ENCODE measurements at places on chromosomes 11 and 22.
A peak's percentile ranks its signal among the peaks of the same experiment; 100 is the strongest.

- no peak for DNase-seq
Measured at GRCh38 chr11:64778223-64778472, 194 bp downstream of the SF1 start.

DNA sequence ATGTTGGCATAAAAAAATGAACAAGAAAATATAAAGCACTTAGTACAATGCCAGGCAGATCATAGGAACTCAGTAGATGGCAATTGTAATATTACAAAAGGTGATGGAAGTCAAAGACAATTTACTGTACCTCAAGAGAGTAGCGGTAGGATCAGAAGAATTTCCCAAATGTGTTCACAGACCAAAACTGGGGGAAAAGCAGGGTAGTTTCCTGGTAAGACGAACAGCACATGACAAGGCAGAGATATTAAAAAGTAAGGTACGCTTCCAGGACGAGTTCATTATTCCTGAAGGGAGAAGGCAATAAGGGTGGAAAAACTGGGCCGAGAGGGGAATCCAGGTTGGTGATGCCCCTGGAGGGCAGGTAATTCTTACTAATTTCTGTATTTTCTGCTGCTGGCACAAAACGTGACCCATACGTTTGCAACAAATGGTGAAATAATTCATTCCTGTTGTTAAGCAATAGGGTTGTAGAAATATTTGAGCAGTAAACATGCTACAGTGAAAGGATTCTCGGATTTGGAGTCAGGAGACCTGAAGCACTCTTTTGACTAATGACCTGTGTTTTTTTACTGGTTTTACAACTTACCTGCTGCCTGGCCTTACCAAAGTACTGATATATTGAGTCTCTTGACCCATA is 786 bp upstream of the ANKRD42 start:
- no peak for DNase-seq

- no peak for DNase-seq
Measured at GRCh38 chr11:86201371-86201884, 43.1 kb upstream of the EED start.

GRCh38 chr11:75563978-75564552 is 2.0 kb downstream of the SERPINH1 start:
- no peak for DNase-seq

- DNase-seq: no peak
Measured at GRCh38 chr11:121099885-121100284, 1.2 kb upstream of the TECTA start.

DNA sequence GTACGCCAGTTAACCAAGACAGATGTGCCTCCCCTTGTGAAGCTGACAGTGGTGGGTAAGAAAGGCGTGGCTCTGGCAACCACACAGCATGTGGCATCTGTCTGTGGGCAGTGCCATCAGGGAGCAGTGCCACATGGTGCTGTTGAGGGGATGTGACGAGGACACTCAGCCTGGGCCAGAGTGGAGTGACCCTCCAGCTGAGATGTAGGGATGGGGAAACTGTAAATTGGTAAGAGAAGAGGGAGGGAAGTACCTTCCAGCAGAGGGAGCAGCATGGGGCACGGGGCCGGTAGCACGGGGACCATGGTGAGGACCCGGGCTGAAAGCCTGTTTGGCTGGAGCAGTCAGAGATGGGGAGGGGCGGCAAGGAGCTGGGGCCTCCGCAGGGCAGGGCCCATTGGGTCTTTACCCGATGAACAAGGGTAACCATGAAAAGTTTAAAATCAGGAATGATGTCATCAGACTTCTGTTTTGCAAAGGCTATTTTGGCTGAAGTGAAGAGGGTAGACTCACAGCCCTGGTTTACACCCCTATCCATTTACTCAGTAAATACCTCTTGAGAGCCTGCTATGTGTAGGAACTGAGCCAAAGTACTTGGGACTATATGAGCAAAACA is 10.4 kb downstream of the TMPRSS6 start:
- DNase-seq: no peak

GRCh38 chr11:57458410-57459163 is 1.7 kb upstream of the RTN4RL2 start:
- DNase-seq: peak; percentile 69

DNA sequence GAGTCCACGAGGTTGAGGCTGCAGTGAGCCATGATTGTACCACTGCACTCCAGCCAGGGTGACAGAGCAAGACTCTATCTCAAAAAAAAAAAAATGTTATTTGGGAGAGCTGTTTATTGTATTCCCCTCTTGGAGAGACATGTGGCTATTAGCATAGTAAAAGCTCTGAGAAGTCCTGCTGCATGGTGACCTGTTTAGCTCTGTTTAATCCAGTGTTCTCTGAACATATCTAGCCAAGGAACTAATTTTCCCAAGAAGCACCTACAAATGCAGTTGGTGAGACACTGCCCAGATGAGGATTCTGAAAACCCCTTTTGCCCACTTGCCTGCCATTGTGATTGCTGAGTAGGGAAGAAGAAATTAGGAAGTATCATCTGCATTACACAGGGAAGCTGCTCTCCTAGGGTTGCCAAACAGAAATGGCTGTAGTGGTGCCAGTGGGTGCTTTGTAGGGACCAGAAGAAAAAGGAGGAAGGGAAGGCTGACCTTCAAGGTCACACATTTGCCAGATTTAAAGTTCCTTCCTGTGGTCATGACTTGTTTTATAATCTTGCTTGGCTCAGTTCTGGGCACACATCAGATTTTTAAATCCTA is 15.7 kb downstream of the TIMP3 start:
- no peak for DNase-seq

GRCh38 chr11:16973338-16973964 is 40.8 kb downstream of the PLEKHA7 start:
- no peak for DNase-seq

DNA sequence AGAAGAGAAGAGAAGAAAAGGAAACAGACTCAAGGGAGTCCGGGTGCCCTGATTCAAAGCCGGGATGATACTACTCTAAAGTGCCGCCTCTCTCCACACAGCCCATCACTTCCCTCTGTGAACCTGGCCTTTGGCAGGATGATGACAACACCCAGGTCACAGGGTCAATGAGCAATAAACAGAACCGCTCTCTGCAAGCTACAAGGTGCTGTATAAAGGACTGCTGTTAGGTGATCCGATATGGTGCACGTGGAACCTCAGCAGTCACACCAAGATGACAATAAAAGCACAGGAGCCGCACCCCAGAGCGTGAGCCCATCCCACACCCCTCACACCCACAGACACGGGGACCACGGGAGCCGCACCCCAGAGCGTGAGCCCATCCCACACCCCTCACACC is 10.7 kb downstream of the TTLL1 start:
- no peak for DNase-seq

- no peak for DNase-seq
Measured at GRCh38 chr22:44127356-44127755, 53.4 kb upstream of the PARVG start.

DNA sequence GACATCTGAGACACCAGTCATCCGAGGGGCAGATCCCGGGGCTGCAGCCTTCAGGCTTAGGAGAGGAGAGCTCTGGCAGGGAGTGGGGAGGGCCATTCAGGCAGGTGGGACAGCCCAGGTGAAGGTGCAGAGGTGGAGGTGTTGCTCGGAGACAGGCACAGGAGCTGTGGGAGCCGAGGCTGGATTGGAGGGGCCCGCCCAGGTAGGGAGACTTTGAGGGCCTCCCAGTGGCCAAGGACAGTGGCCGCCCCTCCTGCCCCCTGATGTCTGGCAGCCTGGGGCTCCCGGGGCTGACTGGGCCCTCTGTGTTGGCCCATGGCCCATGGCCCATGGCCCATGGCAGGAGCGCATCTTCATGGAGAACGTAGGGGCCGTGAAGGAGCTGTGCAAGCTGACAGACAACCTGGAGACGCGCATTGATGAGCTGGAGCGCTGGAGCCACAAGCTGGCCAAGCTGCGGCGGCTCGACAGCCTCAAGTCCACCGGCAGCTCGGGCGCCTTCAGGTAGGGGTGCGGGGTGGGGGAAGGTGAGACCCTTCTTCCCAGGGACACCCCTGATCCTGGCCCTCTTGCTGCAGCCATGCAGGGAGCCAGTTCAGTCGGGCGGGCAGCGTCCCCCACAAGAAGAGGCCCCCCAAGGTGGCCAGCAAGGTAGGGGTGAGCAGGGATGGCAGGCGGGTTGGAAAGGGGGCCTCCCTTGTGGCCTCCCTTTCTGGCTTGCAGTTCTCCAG is 13.3 kb downstream of the TMEM258 start:
- no peak for DNase-seq

DNA sequence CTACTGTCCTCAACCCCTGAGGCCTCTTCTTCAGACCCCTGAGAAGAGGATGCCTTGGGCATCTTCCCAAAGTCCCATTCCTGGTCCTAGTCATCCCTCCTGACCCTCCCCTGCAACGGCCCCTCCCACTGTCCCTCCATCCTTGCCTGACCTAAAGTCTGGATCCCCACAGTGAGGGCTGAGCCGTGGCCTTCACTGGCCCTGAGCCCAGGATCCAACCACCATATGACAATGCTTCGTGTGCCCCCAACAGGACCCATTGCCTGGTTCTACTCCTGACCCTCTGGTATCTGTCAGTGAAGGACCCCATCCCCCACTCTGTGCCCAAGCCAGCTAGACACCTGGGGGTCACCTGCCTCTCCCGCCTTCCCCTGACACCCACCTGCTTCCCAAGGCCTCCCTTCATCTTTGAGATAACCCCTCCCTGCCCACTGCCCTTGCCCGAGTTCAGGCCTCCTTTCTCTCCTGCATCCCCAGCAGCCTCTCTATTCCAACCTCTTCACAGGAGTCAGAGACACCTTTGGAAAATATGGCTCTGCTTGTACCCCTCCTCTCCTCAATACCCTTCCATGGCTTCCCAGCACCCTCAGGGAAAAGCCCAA is 48.0 kb downstream of the LRRC32 start:
- no peak for DNase-seq

DNA sequence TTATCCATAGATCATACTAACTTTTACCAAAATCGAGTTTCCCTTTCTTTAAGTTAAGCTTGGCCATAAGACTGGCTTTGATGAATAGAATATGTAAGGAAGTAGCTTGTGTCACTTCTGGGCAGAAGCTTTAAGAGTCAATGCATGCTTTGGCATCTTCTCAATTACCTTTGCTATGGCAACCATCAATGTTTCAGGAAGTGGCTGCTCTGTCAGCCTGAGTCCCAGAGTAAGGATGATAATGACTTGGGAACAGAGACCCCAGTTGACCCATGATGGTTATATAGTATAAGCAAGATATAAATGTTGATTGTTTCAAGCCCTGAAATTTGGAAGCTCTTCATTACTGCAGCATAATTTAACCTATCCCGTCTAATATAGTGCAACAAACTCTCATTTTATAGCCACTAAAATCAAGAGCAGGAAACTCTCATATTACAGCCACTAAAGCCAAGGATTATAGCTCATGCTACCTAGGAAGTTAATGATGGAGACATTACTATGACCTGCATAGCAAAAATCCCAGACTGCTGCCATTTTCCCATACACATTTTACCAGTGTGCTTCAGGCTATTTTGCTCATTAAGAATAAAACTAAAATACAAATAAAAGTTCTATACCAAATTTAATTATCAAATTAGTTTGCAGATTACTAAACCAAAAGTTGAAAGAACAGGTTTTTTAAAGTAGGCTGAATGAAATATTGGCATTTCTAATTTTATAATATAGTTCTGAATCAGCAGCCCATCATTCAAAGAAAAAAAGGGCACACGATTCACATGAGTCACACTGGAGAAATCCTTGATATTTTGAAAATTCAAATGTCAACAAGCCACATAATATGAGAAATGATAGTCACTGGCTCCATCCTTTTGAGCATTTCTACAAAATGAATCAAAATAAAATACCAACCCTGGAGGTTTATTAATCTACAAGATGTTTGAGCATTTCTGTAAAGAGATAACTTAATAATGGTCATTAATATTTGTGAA is 23.8 kb downstream of the FSHB start:
- no peak for DNase-seq

DNA sequence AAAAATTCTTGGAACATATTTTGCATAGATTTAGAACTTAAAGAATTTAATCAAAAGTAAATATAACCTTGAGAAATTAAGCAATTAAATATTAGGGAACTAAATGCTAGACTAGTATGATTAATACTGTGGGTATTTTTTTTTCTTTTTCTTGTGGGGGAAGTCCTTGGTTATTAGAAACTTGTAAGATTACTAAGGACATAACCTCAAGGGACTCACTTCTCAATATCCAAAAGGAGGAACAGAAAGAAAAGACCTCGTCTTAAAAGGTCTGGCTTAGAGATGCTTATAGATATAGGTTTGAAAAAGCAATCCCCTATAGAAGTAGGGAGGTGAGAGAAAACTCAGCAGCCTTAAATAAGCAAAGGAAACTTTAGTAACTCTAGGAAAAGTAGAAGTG is 368.5 kb downstream of the INSC start:
- DNase-seq: no peak

DNA sequence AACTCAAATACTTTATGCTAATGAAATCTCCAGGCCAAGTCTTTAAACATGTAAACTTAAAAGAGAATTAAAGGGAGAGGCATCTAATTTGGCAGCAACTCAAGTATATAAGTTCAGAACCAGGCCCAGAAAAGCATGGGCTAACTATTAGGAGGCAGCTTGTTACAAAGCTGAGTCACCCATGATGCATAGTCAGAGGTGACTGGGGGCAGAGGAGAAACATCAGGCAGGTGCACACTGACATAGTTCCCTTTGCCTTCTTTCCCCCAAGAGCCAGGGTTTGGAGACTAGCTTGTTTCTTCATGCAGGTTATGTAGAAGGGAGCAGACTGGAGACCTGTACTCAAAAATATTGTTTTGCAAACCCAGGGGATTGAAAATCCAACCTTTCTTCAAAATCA is 619.0 kb downstream of the SOX6 start:
- no peak for DNase-seq

DNA sequence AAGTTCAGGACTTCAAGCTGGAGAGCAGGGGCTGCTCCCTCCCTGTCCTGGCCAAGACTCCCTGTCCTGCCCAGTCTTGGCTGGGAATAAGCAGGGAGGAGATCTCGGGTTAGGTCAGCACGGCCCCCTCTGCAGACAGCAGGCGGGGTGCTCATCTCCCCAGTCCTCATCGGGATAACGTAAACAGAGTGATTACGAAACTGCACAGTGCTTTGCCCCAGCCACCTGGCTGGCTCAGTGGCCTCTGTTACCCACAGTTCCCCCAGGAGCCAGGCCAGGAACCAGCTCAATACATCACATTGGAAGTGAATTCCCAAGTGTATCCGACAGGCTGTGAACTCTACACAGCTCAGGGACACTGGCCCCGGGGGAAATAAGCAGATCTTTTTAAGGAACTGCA is 42.7 kb upstream of the KCNJ11 start:
- no peak for DNase-seq

GRCh38 chr22:39576027-39576426 is 5.5 kb downstream of the CACNA1I start:
- no peak for DNase-seq

DNA sequence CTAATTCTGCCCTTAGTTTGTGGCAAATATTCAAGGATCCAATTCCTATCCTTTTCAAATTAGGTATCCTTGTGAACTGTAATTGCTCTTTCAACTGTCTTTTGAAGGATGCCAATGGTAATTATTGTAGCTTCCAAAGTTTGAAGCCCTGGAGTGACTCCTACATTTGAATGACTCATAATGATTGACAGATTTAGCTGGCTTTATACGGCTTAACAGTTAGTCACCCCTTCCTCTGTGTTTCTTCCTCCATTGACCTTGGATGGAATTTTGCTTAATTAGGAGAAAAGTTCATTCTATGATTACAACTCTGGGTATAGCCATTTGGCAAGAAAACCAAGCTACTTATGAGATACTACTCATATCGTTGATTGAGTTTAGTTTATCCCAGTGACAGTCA is 639.3 kb upstream of the KIRREL3 start:
- no peak for DNase-seq

GRCh38 chr11:65918211-65919140 is at the start of gene C11orf68:
C11orf68 (minus strand) TSS chr11:65919062; CDS start chr11:65919031, 31 bp downstream.
- no peak for DNase-seq
